ENCODE measurements at places on chromosomes 6 and 20. TPM values are rescaled to one million over a fixed set of nuclear protein-coding genes. Genes with fewer than 3 reads are reported as not detected.

The EPPIN gene
- not detected for total RNA-seq

The ACSS1 gene
- 4.0 TPM for total RNA-seq

The C6orf62 gene
- total RNA-seq = 61.9 TPM

The CLIC5 gene
- 1.8 TPM for total RNA-seq

The HS3ST5 gene
- 0.16 TPM for total RNA-seq

The FERMT1 gene
- total RNA-seq = 24.7 TPM

The MCUR1 gene
- 18.1 TPM for total RNA-seq

The FAXC gene
- 13.9 TPM for total RNA-seq

The RIN2 gene
- total RNA-seq = 63.1 TPM

The SCAF8 gene
- 75.8 TPM for total RNA-seq

The EYS gene
- 0.60 TPM for total RNA-seq

The SEL1L2 gene
- not detected for total RNA-seq

The BPIFA1 gene
- total RNA-seq = not detected

The SIM1 gene
- not detected for total RNA-seq

The RAD21L1 gene
- not detected for total RNA-seq

The PDSS2 gene
- 13.2 TPM for total RNA-seq

The ADTRP gene
- total RNA-seq = 3.8 TPM

The CTAGE9 gene
- total RNA-seq = not detected

The NOX3 gene
- not detected for total RNA-seq

The CRISP2 gene
- not detected for total RNA-seq

The C6orf15 gene
- not detected for total RNA-seq

The NT5DC1 gene
- 33.4 TPM for total RNA-seq

The XPO5 gene
- 58.7 TPM for total RNA-seq

The SPDEF gene
- 0.50 TPM for total RNA-seq

The ESF1 gene
- total RNA-seq = 17.4 TPM

The PTK6 gene
- total RNA-seq = 0.11 TPM

Data from mesothelial cell of epicardium (in vitro differentiated cells).